ENCODE measurements at places on chromosomes 1 and 21.

- no peak for DNase-seq
Observed at GRCh38 chr1:145806408-145806807, 17.5 kb downstream of the RNF115 start.

DNA sequence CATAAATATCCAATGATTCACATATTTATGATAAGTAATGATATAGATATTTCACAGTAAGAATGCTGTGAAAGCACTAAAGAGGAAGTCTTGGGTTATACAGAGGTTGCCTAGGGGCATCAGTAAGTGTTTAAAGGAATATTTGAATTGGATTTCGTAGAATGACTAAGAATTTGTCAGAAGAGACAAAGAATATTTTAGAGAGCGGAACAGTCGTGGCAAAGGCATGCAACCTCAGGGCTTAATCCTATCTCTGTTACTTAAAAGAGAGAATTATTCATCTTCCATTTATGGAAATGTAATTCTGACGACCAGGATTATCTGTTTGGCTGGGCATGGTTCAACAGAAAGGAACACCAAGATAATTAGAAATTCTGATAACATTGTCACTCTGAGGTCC is 171.9 kb upstream of the NR5A2 start:
- DNase-seq, result no peak

DNA sequence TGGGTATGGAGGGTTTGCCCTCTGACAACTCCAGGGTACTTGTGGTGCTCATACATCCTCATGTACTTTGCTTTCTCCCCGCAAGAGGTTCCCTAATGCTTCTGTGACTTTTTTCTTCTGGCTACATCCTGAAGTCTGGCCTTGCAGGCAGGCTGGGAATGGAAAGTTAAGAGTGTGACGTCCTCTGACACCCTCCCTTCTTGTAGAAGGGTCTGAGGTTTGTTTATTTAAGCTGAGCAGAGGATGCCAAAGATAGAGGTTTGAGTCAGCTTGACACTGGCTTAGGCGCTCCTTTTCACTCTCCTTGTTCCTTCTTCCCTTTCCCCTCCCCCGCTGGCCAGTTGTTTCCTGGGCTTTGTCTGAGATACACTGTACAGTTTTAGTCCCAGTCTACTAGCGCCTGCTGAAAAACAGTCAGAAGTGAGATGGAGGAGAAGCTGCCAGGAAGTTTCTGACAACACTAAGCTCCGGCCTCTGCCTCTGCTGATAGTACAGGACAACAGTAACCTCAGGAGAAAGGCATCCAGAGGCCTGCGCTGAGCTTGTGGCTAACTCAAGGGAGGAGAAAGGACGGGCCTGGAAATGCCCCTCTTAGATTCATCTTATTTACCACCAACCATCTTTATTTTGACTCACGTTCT is at the start of gene MACF1:
Gene MACF1, plus strand, starts transcription at position 255 of the 641 bp plus-strand sequence. Its CDS starts 328 bp downstream, at position 583.
- no peak for DNase-seq

DNA sequence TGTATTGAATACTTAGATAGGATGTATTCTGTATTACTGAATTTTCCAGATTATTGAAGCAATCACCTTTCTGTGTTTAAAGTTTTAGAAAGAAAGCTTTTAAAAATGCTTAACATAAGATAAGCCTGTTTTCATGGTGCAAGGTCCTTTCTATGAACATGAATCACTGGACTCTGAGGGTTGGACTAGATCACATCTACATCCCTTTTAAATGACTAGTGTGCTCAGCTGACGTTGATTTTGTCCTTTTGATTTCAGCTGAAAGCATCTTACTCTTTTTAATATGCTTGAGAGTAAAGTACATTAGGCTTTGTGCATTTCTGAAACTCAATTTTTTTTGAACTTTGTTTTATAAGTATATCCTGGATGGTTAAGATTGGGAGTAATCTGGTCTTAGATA is 16.2 kb downstream of the MIER1 start:
- DNase-seq, result no peak

- DNase-seq, result no peak
Observed at GRCh38 chr1:59645893-59646292, 168.9 kb upstream of the HOOK1 start.

DNA sequence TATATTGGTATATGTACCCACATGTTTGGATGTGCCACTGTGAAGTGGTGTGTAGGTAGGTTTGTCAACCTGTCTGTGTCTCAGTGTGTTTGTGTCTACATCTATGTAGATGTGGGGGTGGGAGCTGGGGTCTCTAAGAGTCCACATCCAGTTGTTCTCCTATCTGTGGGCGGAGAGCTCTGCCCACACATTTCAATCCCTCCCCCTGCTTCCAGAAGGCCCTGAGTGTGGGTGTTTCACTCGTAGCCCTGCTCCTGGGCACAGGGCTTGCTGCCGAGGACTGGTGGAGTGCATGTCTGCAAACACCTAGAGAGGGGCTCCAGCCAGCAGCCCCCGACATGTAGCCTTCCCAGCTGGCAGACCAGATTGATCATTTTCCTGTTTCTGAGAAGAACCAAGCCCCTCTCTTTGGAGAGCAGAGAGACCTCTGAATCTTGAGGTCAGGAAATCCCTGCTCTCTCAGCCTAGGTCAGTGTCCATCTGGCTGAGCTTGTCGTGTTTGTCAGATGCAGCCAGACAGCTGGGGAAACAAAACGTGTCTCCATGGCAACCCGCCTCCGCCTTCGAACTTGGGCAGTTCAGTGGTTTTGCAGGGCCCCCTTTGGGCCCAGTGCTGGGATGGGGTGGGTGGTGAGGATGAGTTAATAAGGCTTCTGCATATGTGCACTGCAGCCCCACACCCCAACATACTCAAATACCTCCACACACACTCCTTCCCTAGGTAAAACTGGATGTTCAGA is 31.2 kb upstream of the SYNC start:
- DNase-seq, result no peak

DNA sequence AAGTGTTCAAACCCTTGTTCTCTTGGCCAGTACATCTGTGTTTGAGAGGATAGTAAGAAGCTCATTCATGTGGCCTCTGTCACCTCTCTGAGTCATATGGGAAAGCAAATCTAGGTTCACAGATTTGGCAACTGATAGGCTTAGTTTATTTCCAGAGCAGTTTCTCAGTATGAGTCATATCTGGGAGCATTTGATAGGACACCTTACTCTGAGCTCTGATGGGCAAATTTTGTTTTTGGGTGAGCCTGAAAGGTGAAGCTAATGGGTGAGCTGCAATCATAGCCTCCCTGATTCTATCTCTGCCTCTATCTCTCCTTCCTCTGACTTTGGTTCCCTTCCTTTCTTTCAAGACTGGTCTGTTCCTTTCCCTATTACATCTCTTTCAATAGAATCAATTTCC is 134.4 kb downstream of the S1PR1 start:
- peak; percentile 1 for DNase-seq

DNA sequence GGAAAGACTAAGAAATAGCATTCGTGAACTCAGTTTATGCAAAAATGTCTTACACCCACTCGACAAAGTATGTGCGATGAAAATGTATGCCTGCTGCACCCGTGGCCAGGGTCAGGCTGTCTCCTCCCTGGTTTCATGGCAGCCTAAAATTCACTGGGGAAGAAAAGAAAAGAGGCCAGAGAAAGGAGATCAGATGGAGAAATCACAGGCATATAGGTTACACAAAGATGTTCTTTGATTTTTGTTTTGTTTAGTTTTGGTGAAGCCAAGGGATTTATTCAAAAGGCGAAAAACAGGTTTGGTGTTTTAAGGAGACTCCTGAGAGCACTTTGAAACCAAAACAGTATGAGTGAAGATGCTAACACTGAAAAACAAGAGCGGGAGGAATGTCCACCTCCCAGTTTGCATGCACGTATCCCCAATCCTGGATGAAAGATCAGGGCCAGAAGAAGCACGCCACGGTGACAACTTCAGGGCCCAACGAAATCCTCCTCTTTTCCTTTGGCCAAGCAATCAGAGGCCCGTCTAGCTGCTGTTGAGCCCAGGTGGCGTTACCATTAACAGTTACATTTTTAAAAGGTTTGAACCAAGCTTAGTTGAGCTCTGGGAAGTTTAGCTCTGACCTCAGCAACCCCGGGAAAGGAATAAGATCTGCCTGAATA is 992 bp upstream of the SSX2IP start:
- DNase-seq, result no peak

Data from stimulated activated CD4-positive, alpha-beta T cell treated with anti-CD3 and anti-CD28 coated beads, TNF-alpha, amount 100 ng/mL, for 48 hours (primary cell).